ENCODE measurements at places on chromosomes 5 and 9. TPM values are rescaled to one million over a fixed set of nuclear protein-coding genes. Genes with fewer than 3 reads are reported as not detected.

DNA sequence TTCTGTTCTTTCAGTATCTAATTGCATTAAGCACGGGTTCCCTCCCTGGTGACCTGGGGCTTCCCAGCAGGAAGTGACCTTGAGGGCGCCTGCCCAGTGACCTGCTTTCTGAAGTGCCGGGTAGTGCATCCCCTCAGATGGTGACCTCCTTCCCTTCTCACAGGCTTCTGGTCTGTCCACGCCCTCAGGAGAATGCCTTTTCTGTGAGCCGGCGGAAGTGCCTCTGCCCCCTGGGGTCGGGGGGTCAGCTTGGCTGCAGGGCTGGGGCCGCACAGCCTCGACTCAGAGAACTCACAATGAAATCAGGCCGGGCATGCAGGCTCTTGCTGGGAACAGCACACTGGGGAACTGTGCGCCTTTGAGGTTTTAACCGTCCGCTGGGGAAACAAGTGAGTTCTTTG is 124.5 kb upstream of the PHYKPL start:
- peaks cover 92% of the 10 kb centered on the region for H3K4me1 ChIP-seq
- H3K36me3 ChIP-seq: no peaks in the 10 kb centered on the region
- H3K27me3 ChIP-seq: no peaks in the 10 kb centered on the region
- peak overlapping the region; percentile 68 for H3K4me3 ChIP-seq
- H3K27ac ChIP-seq: peak overlapping the region; percentile 94

DNA sequence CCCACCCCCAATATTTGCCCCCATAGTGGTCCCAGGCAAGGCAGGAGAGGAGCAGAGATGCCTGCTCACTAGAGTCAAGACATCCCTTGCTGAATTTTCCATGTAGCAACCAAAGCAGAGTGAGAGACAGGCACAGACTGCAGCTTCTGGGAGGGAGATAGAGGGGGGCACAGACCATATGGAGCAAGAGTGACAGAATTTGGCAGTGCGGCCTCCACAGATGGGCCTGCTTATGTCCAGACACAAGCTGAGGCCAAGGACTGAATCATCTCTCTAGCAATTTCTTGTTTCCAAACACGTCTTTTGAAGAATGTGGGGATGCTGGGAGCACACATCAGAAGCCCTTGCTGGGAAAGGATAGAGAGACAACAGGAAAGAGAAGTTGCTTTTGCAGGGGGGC is 53.0 kb upstream of the ALDH1B1 start:
- H3K27me3 ChIP-seq: no peaks in the 10 kb centered on the region
- H3K36me3 ChIP-seq: no peaks in the 10 kb centered on the region
- H3K27ac ChIP-seq: no peak overlapping the region
- H3K4me3 ChIP-seq: no peak overlapping the region
- H3K4me1 ChIP-seq: peaks cover 18% of the 10 kb centered on the region
- no peak for DNase-seq

GRCh38 chr9:126614088-126614454 is 343 bp downstream of the LMX1B start:
- no peak for DNase-seq
- no peak overlapping the region for H3K27ac ChIP-seq
- H3K4me3 ChIP-seq: no peak overlapping the region

DNA sequence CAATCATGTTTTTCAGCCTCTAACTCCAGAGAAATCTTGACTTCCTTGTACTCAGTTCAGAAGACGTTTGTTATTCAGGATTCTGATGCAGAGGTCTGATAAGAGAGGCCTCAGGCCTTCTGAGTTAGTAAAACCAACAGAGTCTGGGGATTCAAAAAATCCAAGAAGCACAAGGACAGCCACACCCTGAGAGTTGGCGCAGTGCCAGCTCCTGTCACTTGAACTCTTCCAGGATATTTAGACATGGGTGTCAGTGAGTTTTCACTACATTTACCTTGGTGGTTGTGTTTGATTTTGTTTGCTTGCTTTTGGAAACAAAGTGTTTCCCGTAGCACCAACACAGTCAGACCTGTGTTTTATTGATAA is 41.6 kb upstream of the PDE8B start:
- peaks cover 6% of the 10 kb centered on the region for H3K36me3 ChIP-seq
- H3K27ac ChIP-seq: no peak overlapping the region
- H3K4me3 ChIP-seq: no peak overlapping the region
- no peaks in the 10 kb centered on the region for H3K4me1 ChIP-seq

DNA sequence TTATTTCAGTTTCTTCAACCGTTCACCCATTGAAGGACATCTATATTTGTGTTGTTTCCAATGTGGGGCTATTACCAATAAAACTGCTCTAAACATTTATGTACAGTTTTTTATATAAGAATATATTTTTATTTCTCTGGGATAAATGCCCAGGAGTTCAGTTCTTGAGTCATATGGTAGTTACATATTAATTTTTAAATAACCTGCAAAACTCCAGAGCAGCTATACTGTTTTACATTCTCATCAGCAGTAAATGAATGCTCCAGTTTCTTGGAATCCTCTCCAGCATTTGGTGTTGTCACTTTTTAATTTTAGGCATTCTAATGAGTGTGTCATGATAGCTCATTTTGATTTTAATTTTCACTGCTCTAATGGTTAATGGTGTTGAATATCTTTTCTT is 36.2 kb downstream of the CDK7 start:
- no peaks in the 10 kb centered on the region for H3K4me1 ChIP-seq
- no peaks in the 10 kb centered on the region for H3K27me3 ChIP-seq
- no peak for DNase-seq
- no peak overlapping the region for H3K4me3 ChIP-seq
- no peak overlapping the region for H3K27ac ChIP-seq

DNA sequence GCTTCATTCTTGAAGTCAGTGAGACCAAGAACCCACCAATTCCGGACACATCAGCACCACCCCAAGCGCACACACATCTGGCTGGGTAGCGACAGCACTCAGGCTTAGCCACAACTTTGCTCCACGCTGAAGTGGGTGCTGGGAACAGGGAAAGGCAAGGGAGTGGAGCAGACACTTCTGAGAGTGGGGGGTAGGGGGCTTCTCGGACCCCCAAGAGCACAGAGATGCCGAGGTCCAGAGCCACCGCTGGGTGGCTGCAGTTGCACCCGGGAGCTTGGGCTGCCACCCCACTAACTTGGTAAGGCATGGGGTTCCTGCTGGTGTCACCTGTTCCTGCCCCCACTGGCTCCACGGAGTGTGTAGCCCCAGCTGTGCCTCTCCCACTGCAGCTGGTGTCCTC is 225.3 kb upstream of the RIOK2 start:
- H3K4me3 ChIP-seq: no peak overlapping the region
- H3K36me3 ChIP-seq: no peaks in the 10 kb centered on the region
- peaks cover 3% of the 10 kb centered on the region for H3K4me1 ChIP-seq
- no peak for DNase-seq

GRCh38 chr5:136501133-136501532 is 135.8 kb upstream of the TRPC7 start:
- no peaks in the 10 kb centered on the region for H3K36me3 ChIP-seq
- peaks cover 4% of the 10 kb centered on the region for H3K27me3 ChIP-seq
- no peaks in the 10 kb centered on the region for H3K4me1 ChIP-seq
- no peak overlapping the region for H3K27ac ChIP-seq
- DNase-seq: no peak

DNA sequence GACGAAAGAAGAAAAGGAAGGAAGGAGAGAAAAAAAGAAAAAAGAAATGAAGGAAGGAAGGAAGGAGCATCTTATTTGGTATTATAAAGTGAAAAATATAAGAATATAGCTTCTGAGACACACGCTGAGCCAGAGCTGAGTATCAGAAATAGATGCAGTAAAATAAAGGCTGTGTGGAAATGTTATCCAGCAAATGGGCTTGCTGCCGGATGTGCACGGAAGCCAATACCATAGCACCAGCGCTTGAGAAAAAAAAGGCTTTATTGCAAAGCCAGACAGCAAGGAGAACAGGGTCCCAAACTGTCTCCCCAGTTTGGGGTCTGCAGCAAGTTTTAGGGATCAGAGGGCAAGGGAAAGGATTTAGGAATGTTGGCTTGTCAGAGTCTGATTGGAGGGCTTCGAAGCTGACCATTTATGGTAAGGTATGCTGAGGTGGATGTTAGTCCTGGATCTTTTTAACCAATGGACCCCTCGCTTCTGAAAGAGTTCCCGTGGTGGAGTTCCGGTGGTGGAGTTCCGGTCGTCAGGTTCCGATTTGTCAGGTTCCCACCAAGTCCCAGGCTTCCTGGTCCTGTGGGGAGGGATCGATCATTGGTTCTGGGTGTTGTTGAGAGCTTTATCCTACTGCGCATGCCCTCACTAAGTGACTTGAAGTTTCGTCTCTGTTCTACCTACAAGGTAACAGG is 70.4 kb downstream of the SFXN1 start:
- H3K4me3 ChIP-seq: peak overlapping the region; percentile 18
- peaks cover 3% of the 10 kb centered on the region for H3K27me3 ChIP-seq
- H3K4me1 ChIP-seq: peaks cover 25% of the 10 kb centered on the region

DNA sequence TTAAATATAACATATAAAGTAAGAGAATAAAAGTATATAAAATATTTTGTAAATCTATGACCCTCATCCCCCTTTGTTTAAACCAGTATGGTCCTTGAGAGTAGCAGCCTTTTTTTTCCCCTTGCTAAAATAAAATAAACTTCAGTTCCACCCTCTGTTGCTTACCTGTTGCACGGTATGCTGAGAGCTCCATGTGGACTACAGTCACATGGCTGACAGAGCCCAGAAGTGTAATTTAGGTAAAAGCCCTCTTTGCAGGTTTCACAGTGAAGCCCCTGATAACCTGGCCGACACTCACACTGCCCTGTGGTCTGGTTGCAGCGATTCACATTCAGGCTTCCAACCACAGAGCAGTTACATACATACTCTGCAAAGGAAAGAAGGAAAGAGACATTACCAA is 55.1 kb downstream of the MEGF9 start:
- DNase-seq: no peak
- H3K4me3 ChIP-seq: no peak overlapping the region
- no peaks in the 10 kb centered on the region for H3K36me3 ChIP-seq
- H3K4me1 ChIP-seq: peaks cover 20% of the 10 kb centered on the region
- no peak overlapping the region for H3K27ac ChIP-seq
- H3K27me3 ChIP-seq: no peaks in the 10 kb centered on the region

DNA sequence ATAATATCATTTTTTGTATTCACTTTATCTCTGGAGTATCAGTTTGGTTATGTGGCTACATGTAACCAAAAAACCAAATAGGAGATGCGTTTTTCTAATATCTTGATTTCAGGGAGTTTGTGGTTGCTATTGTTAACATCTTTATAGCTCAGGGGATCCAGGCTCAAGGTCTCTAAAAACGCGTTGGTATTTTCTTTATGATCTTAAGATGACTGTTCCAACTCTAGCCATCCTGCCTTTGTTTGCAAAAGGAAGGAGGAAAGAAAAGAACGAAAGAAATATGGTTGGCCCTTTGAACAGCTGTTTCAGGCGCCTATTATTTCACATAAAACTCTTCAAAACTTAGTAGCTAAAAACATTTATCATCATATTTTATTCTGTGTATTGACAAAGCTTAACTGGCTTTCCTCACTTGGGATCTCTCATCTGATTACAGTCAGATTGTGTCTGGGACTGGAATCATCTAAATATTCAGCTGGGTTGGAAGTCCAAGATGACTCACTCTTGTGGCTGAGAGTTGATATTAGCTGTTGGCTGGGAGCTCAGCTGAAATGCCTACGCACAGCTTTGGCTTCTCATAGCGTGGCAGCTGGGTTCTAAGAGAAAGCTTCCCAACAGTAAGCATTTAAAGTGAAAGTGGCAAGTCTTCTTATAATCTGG is 60.1 kb downstream of the FAM174A start:
- DNase-seq: no peak
- no peaks in the 10 kb centered on the region for H3K27me3 ChIP-seq
- no peak overlapping the region for H3K27ac ChIP-seq
- H3K4me3 ChIP-seq: no peak overlapping the region
- no peaks in the 10 kb centered on the region for H3K36me3 ChIP-seq
- H3K4me1 ChIP-seq: no peaks in the 10 kb centered on the region

DNA sequence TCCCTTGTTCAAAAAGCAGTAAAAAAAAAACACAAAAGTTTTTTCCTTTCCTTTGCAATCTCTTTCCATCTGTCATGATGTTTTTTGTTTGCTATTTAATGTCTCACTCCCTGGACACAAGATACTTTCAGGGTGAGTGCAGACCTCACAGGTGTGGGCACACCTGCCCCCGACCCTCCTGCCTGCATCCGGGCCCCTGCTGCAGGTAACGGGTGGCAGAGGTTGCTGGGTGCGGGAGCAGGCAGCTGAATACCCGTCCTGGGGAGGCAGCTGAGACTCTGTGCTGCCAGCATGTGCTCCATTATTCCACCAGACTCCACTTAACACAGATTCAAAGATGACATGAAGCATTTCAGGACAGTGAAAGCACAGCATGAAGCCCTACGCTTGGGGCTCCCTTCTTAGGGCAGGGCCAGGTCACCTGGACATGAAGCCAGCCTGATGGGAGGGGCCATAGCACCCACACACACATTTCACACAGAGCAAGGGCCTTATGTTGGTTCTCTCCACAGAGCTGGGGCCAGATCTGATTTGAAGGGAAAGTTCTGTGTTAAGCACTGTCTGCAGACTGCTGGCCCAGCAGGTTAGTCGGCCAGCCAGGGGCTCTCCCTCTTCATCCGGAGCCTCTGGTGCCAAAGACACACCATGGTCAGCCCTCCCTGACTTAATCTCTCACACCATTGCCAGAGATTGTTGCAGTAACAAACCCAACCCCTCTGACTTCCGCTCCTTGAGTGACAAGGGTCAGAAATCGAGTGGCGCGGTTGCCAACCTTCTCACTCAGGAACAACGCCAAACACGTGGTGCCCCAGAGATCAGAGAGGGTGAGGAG is 13.0 kb downstream of the NEK6 start:
- H3K27ac ChIP-seq: no peak overlapping the region
- H3K4me1 ChIP-seq: peaks cover 56% of the 10 kb centered on the region
- no peak overlapping the region for H3K4me3 ChIP-seq
- H3K27me3 ChIP-seq: no peaks in the 10 kb centered on the region

GRCh38 chr9:4225291-4226028 is 74.4 kb downstream of the GLIS3 start:
- no peaks in the 10 kb centered on the region for H3K27me3 ChIP-seq
- no peaks in the 10 kb centered on the region for H3K36me3 ChIP-seq
- no peaks in the 10 kb centered on the region for H3K4me1 ChIP-seq
- DNase-seq: no peak

DNA sequence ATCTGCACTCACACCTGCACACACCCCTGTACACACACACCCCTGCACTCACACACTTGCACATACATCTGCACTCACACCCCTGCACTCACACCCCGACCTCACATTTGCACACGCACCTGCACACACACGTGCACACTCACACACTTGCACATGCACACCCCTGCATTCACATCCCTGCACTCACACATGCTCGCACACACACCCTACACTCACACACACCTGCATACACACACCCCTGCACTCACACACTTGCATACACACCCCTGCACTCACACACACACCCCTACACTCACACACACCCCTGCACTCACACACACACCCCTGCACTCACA is 27.5 kb downstream of the GLT6D1 start:
- no peaks in the 10 kb centered on the region for H3K4me1 ChIP-seq
- DNase-seq: no peak
- no peak overlapping the region for H3K4me3 ChIP-seq
- no peak overlapping the region for H3K27ac ChIP-seq

- H3K4me1 ChIP-seq: peaks cover 2% of the 10 kb centered on the region
- peaks cover 3% of the 10 kb centered on the region for H3K36me3 ChIP-seq
- DNase-seq: no peak
- no peak overlapping the region for H3K4me3 ChIP-seq
- H3K27me3 ChIP-seq: no peaks in the 10 kb centered on the region
These were observed 210.7 kb upstream of the DMRT1 start for GRCh38 chr9:630817-631216.

CCNJL gene
- total RNA-seq: 29.7 TPM

PSIP1 gene
- total RNA-seq: 154 TPM

LOX gene
- 1.4 TPM for total RNA-seq

NR4A3 gene
- total RNA-seq: 0.93 TPM

BAG1 gene
- 97.5 TPM for total RNA-seq

IL13 gene
- not detected for total RNA-seq

ZFP37 gene
- total RNA-seq: 8.4 TPM
